ENCODE measurements at places on chromosomes 4 and X.

DNA sequence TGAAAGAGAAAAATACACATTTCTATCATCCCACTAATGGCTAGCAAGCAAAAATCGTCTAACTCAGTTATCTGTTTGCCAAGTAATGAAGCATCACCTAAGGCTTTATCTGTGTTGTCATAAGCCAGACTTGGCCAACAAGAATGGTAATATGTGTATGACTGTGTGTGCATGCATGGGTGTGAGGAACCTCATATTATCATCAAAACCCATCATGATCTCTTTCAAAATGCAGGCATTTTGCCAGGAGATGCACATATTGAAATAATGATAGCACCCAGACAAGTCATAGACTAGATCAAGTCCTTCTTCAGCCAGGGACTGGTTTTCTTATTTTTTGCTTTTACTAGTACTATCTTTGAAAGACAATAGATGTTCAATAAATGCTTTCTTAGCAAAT is 172.5 kb upstream of the FMR1 start:
- DNase-seq = no peak

GRCh38 chr4:158906073-158906472 is 137.2 kb downstream of the FNIP2 start:
- DNase-seq = peak; percentile 44

GRCh38 chr4:95476121-95476520 is 72.7 kb downstream of the UNC5C start:
- DNase-seq = no peak

GRCh38 chr4:140851032-140851636 is 94.9 kb upstream of the TBC1D9 start:
- peak; percentile 61 for DNase-seq

DNA sequence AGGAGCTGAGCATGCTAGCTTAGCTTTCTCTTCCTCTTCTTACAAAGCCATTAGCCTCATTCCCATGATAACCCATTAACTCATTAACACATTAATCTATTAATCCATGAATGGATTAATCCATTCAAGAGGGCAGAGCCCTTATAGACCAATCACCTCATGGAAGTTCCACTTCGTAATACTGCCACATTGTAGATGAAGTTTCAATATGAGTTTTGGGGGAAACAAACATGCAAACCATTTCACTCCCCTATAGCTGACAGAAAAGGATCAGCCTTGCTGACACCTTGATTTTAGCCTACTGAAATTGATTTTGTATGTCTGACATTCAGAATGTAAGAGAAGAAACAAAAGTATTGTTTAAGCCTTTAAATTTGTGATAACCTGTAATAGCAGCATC is 251.8 kb upstream of the GALNTL6 start:
- DNase-seq = no peak

DNA sequence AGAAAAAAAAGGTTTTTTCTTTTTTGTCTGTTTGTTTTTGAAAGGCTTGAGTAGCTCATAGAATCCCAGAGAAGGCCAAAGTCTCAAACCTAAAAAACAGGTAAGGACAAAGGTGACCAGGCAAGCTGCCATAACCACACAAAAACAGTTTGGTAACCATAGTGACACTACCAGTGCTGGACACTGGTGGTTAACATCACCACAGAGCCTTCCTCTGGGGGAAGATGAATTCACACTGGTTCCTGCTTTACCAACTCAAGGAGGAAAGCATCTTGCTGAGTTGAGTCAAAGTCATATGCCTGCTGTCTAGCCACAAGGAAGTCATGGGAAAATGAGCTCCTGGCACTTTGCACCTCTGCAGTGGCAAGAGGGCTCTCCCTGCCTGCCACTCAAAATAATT is 32.5 kb downstream of the IDS start:
- no peak for DNase-seq

- DNase-seq = no peak
These were observed 11.5 kb downstream of the CTAG1A start for GRCh38 chrX:154596290-154596929.

GRCh38 chr4:40506066-40506465 is 123.6 kb downstream of the RBM47 start:
- no peak for DNase-seq

GRCh38 chr4:15144967-15145295 is 142.7 kb downstream of the CPEB2 start:
- no peak for DNase-seq

Data from GM13977 (cell line).